Activated naive CD4-positive, alpha-beta T cell treated with anti-CD3 and anti-CD28 coated beads for 36 hours (primary cell): ENCODE measurements at places on chromosomes 13 and 19. TPM values are rescaled to one million over a fixed set of nuclear protein-coding genes. Genes with fewer than 3 reads are reported as not detected.

GRCh38 chr19:55694241-55694655, 19.2 kb downstream of the EPN1 start:
- DNase-seq, result no peak

SPACA6 gene
- 5.8 TPM for total RNA-seq

NLRP12 gene
- not detected for total RNA-seq

C19orf85 gene
- total RNA-seq, result not detected

CACNG7 gene
- total RNA-seq, result not detected

GRCh38 chr13:107742544-107742943, 472.8 kb downstream of the LIG4 start:
- no peak for DNase-seq

GRCh38 chr19:48513289-48514122, 1.9 kb upstream of the LMTK3 start:
- peak; percentile 83 for DNase-seq
